Activated CD8-positive, alpha-beta memory T cell treated with anti-CD3 and anti-CD28 coated beads for 1 hour (primary cell): ENCODE measurements at places on chromosomes 1 and 21.

DNA sequence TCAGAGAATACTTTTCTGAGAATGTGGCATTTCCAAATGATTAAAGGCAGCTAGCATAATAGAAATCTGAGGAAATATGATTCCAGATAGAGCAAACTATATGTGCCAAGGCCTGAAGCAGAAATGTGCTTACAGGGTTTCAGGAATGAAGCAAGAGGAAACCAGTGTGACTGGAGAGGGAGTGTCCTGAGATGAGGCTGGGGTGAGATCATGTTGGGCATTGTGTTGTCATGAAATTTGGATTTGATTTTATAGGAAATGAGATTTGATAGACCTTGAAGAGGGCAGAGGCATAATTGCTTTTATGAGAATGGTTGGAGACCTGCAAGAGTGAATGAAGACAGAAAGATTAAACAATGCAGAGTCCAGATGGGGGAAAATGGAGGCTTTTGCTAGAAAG lies 338.1 kb upstream of the SNX7 start:
- no peak for DNase-seq

DNA sequence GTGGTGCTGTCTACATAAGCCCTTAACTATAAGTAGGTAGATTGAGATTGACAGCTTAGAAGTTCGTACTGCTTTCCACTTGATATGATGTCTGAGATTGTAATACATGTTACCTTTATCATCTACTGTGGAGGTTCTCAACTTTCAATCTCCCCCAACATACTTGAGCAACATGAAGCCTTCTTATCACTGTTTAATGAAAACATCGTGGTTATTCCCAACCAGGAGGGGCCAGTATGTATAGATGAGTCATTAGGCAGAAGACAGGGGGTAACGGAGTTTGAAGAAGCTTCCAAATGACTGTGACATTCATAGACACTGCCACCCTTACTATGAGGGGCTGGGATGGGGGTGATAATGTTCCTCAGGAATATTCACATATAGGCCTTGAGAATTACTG lies 36.0 kb downstream of the CENPF start:
- no peak for DNase-seq

DNA sequence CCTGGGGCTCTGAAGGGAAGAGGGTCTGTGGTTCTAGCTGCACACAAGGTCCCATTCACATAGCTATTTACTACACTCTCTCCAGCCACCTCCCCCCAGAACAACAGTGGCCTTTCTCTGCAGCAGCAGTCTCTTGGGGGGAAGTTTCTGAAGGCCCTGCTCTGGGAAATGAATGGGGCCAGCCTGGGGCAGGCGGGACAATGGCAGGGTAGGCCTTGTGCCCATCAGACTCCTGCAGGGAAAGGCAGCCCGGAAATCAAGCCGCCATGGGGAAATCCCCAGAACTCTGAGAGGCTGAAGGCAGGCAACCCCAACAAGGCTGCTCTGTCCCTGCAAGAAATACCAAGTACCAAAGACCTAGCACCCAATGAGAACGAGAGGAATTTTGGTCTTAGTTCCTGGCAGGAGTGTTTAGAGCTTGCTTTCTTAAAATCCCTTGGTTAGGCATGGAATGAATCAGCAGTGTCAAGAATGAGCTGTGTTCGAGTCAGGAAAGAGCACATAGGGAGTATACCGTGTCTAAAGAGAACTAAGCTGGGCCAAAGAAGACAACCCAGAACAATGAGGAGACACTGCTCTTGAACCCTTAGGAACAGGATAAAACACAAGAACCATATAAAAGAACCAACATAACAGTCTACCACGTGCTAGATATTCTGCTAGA lies 11.3 kb downstream of the ARHGEF11 start:
- no peak for DNase-seq

DNA sequence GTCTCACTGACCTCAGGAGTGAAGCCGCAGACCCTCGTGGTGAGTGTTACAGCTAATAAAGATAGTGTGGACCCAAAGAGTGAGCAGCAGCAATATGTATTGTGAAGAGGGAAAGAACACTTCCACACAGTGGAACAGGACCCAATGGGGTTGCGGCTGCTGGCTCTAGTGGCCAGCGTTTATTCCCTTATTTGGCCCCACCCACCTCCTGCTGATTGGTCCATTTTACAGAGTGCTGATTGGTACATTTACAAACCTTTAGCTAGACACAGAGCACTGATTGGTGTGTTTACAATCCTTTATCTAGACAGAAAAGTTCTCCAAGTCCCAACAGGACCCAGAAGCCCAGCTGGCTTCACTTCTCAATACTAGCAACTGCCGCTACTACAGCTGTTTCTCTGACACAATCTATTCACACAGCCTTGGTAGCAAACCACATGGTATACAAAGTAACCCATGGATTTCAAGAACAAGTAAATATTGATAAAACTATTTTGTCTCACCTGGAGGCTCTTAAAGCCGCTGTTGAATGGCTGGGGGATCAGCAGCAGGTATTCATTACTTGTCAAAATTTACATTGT lies 25.3 kb upstream of the ITLN1 start:
- no peak for DNase-seq

DNA sequence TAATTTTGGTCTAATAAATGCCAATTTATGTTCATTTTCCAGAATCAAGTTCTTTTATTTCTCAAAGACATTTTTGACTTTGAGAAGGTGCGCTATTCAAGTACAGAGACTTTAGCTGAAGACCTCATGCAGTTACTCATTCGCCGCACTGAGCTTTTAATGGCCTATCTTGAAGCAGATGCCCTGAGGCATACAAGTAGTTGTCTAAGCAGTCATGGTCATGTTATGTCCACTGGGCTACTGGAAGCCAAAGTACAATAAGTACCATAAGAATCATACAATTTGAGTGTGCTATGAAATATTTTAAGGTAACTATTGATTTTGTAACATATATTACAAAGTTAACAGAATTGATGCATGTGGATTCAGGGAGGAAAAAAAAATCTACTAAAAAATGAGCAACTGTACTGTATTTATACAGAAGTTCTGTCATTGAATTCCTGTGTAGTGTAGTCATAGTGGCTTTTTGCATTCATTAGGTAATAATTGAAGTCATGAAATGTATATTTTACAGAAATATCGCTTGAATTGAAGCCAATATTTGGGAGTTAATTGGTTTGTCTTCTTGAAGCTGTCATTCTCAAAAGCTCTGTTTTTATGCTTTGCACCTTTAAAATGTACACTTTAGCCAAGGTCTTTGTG lies 13.5 kb upstream of the NEXN start:
- DNase-seq: no peak

DNA sequence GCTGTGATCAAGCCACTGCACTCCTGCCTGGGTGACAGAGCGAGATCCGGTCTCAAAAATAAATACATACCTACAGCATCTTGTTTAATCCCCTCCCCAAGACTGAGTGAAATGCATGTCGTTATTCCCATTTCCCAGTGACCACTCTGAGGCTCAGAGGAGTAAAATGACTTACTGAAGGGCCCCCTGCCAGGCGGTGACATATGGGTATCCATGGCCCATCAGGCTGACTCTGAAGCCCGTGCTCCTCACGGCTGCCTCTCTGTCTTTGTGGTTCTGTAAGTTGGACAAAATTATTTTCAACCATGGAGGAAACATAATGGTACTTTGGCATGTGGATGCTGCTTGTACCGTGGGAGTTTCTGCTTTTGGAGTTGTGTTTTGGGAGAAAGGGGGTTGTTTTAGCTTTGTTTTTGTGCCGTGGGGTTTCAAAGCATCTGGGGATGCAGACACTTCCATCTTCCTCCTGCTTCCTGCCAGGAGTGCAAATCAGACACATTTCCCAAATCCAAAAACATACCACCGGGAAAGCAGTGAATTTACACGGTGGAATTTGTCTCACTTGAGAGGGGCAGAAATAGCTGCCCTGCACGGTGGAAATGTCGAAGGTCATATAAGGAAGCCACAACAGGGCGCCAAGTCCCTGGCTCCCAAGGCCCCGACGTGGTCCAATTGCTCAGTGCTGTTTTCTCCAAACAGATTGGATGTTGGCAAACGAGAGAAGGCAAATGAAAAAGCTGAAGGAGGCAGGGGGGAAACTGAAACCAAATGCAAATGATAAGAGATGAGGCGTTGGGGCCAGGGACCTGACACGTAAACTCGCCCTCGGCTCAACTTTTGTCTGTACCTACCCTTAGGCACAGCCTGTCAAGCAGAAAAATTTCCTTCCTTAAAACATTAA lies 17.1 kb upstream of the PINK1 start:
- no peak for DNase-seq

DNA sequence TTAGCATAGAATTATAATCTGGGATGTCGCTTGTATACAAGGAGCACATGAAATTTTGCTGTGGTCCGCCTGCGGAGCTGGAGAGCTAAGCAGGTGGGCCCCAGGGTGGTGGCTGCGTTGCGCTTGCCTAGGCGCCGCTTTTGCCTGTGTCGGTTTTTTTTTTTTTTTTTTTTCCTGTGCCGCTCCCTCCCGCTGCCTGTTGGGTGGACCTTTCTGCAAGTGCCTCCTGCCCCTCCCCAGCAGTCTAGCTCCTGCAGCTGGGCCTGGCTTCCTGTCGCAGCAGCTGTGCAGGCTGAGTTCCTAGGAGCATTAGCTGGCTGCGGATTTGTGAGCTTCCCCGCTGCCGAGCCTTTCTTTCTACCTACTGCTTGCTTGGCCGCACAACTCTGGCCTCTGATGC lies 20.6 kb downstream of the PYHIN1 start:
- DNase-seq: no peak

- DNase-seq: no peak
These were observed 92.1 kb downstream of the DDAH1 start for GRCh38 chr1:85372683-85373377.

DNA sequence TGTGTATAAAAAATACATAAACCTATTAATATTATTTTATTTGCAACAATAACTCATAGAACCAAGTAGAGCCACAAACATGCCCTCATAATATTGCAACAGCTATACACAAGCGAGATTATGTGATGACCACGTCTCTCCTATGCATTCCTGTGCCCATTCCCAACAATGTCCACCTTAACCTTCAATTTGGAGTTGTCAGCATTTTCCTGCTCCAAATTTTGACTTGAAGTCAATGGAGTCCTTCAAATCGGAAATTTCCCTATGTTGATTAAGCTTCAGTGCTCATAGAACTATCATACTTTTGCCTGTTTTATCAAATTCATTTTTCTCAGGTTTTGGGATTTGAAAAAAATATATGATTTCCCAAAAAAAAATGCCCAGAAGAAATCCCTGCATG lies 27.4 kb upstream of the FAM20B start:
- no peak for DNase-seq

DNA sequence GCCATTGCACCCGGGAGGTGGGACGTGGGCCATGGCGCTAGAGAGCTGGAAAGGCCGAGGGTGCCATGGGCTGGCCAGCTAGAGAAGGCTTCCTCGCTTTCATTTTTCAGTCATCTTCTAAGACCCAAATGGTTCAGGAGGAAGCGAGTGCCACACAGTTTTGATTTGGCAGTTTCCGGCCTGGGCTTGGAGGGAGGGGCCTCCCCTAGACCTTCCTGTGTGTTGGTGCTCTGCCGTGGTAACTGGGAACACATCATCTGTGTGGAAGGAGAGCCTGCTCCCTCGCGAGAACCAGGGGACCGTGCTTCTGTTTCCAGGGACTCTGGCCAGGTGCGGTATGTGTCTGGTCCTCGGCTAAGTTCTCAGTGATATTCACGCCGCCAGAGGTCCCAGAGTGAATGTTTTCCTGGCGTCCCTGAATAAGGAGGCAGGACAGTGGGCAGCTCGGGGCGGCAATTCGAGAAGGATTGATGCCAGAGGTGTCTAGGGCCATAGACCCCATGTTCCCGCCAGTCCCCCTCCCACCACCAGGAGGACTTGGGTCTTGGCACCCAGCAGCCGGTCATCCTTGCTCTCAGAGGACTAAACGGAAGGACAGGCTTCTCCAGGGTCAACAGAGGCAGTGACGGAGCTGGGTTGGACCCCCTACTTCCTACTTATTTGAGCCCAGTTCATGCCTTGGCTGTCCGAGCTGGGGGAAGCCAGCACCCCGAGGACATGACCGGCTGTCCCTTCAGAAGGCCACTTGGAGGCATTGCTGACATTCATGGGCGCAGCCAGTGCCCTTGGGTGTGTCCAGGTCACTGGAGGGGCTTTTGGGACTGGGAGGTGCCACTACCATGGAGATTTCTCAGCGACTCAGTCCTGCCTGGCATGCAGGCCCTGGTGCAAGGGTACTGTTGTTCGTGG lies 2.7 kb upstream of the NPHP4 start:
- DNase-seq: peak; percentile 47

DNA sequence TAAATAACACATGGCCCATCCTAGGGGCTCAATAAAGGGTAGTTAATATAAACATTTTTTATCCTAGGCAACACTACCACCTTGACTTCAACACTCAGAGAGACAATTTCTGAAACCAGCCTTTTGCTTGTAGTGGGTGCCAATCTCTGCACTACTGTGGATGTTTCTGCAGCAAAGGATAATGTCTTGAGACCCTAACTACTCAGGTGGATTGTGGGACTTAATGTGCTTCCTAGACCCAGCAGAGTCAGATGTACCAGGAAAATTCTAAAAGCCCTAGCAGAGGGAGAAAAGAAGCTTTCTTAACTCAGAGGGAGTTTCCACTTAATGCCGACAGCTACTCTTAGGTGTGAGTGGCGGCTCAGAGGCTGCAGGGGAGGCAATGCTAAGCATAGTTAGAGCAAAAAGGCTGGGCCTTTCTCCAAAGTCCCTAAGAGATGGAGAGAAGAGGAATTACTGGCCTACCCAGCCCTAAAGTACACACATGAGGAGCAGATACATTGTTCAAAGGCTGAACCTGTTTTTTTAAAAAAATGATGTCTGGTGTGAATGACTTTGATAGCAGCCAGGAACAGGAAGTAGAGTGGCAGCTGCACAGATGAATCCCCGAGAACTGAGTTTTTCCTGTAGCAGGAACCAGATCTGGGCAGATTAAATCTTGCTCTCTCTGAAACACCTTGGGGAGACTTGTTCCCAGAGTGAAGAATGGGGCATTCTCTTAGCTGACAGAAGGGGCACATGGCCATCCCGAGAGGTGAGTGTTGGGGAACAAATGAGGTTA lies 33.5 kb upstream of the ABCD3 start:
- no peak for DNase-seq

- DNase-seq: no peak
These were observed 49.5 kb upstream of the GCLM start for GRCh38 chr1:93958726-93959100.

DNA sequence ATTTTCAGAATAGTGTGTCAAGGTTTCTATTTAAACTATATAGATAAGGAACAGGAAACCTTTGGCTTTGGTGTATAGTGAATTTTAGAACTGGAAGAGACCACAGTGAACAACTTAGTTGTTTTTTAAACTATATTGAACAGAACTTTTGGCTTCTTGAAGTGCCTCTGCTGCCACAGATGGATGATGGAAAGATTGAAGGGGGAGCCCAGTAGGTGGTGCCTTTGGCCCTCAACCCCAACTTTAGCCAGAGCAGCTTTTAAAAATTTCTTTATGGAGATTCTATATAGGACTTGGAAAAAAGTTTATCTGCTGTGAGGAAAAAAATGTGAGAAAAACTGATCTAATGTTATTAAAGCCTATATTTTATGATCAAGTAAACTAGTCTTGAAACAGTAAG lies 50.2 kb downstream of the SWT1 start:
- DNase-seq: no peak

DNA sequence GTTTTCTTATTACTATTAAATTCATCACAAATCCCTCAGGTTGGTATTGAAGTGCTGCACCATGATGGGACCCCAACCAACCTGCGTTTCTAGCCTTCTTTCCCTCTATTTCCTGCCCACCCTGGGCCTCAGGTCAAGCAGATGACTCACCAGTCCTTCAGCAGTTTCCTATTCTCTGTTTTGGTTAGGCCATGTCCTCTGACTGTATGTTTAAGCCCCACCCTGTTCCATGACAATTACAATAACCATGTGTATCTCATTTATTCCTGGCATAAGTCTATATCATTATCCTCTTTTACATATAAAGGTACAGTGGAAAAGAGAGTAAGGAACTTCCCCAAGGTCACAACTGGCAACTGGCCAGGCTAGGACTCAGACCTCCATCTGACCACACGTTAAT lies 5.3 kb upstream of the FAM78B start:
- DNase-seq: no peak
